ENCODE measurements at places on chromosomes 4 and X. TPM values are rescaled to one million over a fixed set of nuclear protein-coding genes. Genes with fewer than 3 reads are reported as not detected.

ZDHHC9 gene
- total RNA-seq, result 41.5 TPM

GRCh38 chr4:158080354-158080753 lies 92.5 kb downstream of the GASK1B start:
- no peak overlapping the region for H3K27ac ChIP-seq
- no peak for DNase-seq

DNA sequence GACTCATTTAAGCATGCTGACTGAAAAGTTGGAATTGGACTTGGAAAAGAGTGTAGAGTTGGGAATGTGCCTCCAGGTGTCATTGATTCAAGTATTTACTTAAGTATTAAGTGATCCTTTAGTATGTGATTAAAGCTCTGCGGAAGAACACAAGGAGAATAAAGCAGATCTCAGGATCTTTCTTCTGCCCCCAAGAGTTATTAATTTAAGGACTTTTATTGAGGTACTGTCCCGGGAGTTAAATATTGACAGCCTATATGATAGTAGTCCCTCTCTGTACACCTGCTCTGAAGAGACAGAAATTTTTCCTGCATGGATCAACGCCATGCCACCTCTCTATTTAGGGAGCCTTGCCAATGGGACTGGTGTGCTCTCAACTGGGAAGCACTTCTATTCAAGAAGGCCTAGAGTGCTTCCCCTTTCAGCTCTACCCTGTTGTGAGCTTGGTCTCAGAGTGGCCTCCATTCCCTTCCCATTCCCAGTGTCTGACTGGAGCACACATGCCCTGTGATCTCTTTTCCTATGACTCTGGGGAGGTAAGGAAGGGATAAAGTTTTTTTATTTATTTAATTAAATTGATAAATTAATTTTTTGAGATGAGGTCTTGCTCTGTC lies 75.9 kb downstream of the SHISA3 start:
- no peaks in the 10 kb centered on the region for H3K4me1 ChIP-seq
- H3K27me3 ChIP-seq, result no peaks in the 10 kb centered on the region
- DNase-seq, result no peak
- no peaks in the 10 kb centered on the region for H3K36me3 ChIP-seq

DNA sequence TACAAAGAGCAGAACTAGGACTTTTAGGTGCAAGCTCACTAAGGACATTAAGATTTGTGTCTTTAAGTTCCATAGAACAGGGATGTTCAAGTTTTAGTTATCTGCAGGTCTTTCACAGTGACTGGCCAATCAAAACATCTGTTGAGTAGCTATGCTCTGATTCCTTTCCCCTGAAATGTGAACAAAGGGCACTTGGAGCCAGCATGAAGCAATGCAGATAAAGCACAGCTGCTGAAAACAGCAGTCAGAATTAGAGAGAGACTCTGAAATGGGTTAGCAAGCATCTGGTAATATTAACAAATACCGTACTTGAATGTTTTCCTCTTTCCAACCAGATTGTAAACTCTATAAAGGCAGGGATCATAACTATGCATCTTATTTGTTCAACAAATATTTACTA lies 276.9 kb downstream of the RAB28 start:
- H3K4me3 ChIP-seq, result no peak overlapping the region
- H3K4me1 ChIP-seq, result no peaks in the 10 kb centered on the region
- H3K27me3 ChIP-seq, result no peaks in the 10 kb centered on the region
- no peak overlapping the region for H3K27ac ChIP-seq
- DNase-seq, result no peak

DNA sequence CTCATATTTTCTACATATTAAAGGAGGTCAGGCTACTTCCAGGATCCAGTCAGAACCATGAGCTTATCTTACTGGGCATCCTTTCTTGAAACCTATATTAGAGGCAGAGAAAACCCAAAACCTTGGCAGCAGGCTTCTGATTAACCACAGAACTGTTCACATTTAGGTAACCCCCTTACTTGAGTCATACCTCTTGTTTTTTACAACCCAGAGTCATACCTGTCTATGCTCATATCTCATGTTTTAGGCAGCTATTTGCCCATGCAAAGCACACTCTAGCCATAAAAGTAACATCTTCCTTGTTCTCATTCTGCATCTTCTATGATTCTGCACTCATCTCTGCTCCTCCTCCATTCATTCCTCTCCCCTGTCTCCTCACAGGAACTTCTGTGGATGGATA lies 138.0 kb upstream of the SMIM31 start:
- DNase-seq, result no peak
- H3K4me3 ChIP-seq, result no peak overlapping the region
- H3K27me3 ChIP-seq, result no peaks in the 10 kb centered on the region
- no peaks in the 10 kb centered on the region for H3K4me1 ChIP-seq
- H3K36me3 ChIP-seq, result no peaks in the 10 kb centered on the region

- no peaks in the 10 kb centered on the region for H3K4me1 ChIP-seq
- no peaks in the 10 kb centered on the region for H3K27me3 ChIP-seq
- peak overlapping the region; percentile 92 for H3K27ac ChIP-seq
- no peaks in the 10 kb centered on the region for H3K36me3 ChIP-seq
- peak; percentile 60 for DNase-seq
Measured at GRCh38 chr4:25913056-25913850, 767 bp upstream of the SMIM20 start.

UNC5C gene
- total RNA-seq, result 4.2 TPM

GRCh38 chr4:53720776-53721175 lies 129.5 kb upstream of the LNX1 start:
- no peaks in the 10 kb centered on the region for H3K27me3 ChIP-seq
- no peaks in the 10 kb centered on the region for H3K4me1 ChIP-seq
- no peaks in the 10 kb centered on the region for H3K36me3 ChIP-seq
- no peak for DNase-seq

GRCh38 chr4:81146466-81146865 lies 68.6 kb downstream of the PRKG2 start:
- no peaks in the 10 kb centered on the region for H3K36me3 ChIP-seq
- no peaks in the 10 kb centered on the region for H3K4me1 ChIP-seq
- no peak overlapping the region for H3K27ac ChIP-seq
- H3K4me3 ChIP-seq, result no peak overlapping the region
- H3K27me3 ChIP-seq, result no peaks in the 10 kb centered on the region
- no peak for DNase-seq

- no peak for DNase-seq
- no peaks in the 10 kb centered on the region for H3K36me3 ChIP-seq
- no peaks in the 10 kb centered on the region for H3K27me3 ChIP-seq
- H3K27ac ChIP-seq, result no peak overlapping the region
- H3K4me3 ChIP-seq, result no peak overlapping the region
Measured at GRCh38 chrX:10474510-10474909, 145.9 kb downstream of the MID1 start.

ANXA5 gene
- total RNA-seq, result 88.4 TPM

CXCL1 gene
- total RNA-seq, result 8.4 TPM

MAGEE2 gene
- 0.21 TPM for total RNA-seq

DNA sequence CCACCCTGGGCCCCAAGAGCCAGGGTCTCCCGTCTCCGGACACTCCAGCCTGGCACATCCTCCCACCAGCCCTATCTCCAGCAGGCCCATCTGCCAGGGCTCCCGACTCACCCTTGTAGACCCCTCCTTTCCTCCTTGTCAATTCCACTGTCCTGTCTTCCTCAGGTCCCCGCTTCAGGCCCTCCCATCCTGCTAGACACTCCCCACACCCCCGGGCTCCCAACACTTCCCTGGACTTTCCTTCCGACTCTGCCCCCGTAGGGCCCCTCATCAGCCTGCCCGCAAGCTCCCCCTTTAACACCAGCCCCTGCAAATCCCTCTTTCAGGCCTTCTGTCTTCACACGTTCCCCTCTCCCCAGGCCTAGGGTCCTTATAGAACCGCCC lies 1.1 kb downstream of the PRAF2 start:
- no peaks in the 10 kb centered on the region for H3K36me3 ChIP-seq
- H3K27ac ChIP-seq, result no peak overlapping the region
- H3K4me1 ChIP-seq, result no peaks in the 10 kb centered on the region
- H3K4me3 ChIP-seq, result peak overlapping the region; percentile 9

GRCh38 chr4:152500800-152501434 lies 35.0 kb downstream of the FBXW7 start:
- H3K27me3 ChIP-seq, result no peaks in the 10 kb centered on the region
- H3K27ac ChIP-seq, result no peak overlapping the region
- no peak overlapping the region for H3K4me3 ChIP-seq
- no peaks in the 10 kb centered on the region for H3K36me3 ChIP-seq

DNA sequence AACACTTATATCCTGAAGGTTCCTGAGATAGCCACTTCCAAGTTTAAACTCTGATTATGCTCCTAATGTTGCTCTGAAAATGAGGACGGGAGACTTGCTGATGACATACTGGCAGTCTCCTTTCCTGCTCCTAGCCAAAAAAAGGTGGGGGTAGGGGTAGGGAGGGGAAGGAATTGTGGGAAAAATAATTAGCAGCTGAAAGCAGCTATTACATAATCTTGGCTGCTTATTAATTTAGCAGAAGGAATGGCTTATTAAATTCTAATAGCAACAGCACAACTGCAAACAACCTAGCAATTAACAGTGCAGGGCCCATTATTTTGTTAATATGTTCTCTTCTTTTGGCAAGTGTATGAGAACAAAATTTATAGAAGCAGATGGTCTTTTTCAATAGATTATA lies 2.0 kb upstream of the AP1S2 start:
- no peak overlapping the region for H3K27ac ChIP-seq
- H3K4me1 ChIP-seq, result peaks cover 4% of the 10 kb centered on the region
- no peaks in the 10 kb centered on the region for H3K36me3 ChIP-seq
- H3K4me3 ChIP-seq, result no peak overlapping the region

DNA sequence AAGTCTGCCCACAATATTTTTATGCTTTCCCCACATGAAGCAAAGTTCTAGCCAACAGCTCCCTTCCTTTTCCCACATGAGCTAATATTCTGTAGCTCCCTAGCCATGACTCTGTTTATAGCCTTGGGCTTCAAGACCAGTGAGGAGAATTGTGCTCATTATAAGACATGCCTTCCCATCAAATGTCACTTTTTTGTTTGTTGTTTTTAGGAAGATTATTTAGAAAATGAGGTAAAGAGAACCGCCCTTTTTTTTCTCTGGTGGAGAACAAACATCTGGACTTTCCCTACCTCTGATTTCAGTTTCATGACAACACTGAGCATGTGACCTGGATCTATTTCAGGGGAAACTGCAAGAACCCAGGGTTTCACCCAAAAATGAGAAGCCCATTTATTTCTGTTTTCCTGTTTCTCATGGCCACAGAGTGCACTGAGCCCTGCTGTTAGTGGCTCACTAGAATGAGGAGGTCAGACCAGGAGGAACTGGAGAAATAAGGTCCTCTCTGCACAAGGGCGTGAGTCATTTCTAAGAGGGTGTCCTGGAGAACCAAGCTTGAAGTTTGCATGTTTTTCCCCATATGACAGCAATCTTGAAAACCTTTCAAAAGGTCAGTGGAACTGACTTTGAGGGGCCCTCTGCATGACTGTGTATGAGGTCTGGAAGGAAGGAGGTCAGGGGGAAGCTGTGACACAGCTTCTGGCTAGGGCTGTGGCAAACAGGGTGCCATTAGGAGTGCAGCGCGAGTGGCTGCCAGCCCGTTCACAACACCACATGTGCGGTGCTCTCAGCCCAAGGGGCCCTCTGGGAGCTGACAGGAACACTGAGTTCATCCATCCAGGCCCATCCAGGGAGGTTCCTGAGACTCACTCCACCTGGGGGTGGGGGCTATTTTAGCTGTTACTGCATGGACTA lies 55.2 kb downstream of the CHST7 start:
- no peaks in the 10 kb centered on the region for H3K4me1 ChIP-seq
- H3K27ac ChIP-seq, result peak overlapping the region; percentile 27
- no peak overlapping the region for H3K4me3 ChIP-seq
- no peaks in the 10 kb centered on the region for H3K27me3 ChIP-seq
- H3K36me3 ChIP-seq, result no peaks in the 10 kb centered on the region
- DNase-seq, result no peak

TLR7 gene
- total RNA-seq, result 0.27 TPM

DNA sequence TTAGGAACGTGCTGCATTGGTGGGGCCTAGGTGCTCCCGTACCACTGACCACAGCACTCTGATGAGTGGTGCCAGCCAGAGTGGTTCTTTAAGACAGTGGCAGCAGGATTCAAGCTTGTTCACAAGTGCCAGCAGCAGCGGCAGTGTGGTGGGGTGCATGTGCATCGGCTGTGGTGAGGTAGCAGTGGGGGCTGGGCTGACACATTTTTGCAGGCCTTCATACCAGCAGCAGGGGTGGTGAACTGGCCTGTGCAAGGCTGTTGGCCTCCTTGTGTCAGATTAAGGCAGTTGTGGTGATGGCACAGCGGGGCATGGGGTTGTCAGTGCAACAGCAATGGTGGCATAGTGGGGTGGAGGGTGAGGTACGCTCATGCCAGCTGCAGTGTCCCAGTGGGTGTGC lies 131.4 kb downstream of the PABPC4L start:
- H3K27me3 ChIP-seq, result no peaks in the 10 kb centered on the region
- no peak overlapping the region for H3K27ac ChIP-seq
- H3K36me3 ChIP-seq, result no peaks in the 10 kb centered on the region
- H3K4me3 ChIP-seq, result no peak overlapping the region

- H3K27me3 ChIP-seq, result no peaks in the 10 kb centered on the region
- no peak for DNase-seq
- no peak overlapping the region for H3K27ac ChIP-seq
- H3K4me1 ChIP-seq, result no peaks in the 10 kb centered on the region
- no peaks in the 10 kb centered on the region for H3K36me3 ChIP-seq
- H3K4me3 ChIP-seq, result no peak overlapping the region
Measured at GRCh38 chrX:68660746-68661145, 13.3 kb downstream of the STARD8 start.

DCLK2 gene
- total RNA-seq, result 3.9 TPM

- DNase-seq, result no peak
- H3K4me1 ChIP-seq, result no peaks in the 10 kb centered on the region
- no peaks in the 10 kb centered on the region for H3K36me3 ChIP-seq
- no peak overlapping the region for H3K27ac ChIP-seq
- H3K4me3 ChIP-seq, result no peak overlapping the region
Measured at GRCh38 chrX:47507153-47507867, 24.3 kb upstream of the ZNF41 start.

HTN1 gene
- total RNA-seq, result not detected

GRCh38 chr4:80207172-80207583 lies 9.9 kb downstream of the PRDM8 start:
- DNase-seq, result no peak
- no peak overlapping the region for H3K4me3 ChIP-seq
- no peaks in the 10 kb centered on the region for H3K36me3 ChIP-seq
- H3K27ac ChIP-seq, result no peak overlapping the region
- peaks cover 4% of the 10 kb centered on the region for H3K27me3 ChIP-seq

HOPX gene
- 1.5 TPM for total RNA-seq

DNA sequence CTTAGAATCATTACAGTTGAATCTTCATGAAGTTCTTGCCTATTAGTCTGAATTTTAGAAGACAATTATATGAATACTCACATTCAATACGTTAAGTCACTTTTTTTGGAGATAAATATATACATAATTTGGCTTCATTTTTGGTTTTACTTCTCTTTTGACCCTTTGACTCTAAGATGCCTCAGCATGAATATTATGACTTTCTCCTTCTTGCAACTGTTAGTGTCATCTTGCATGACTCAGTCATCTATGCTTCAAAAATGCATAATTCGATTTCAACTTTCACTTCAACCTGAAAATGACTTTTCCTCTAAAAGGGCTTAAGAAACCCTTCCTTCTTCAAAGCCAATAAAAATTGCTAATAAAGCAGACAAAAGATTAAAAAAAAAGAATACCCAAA lies 1427.5 kb downstream of the ADGRL3 start:
- no peaks in the 10 kb centered on the region for H3K27me3 ChIP-seq
- no peaks in the 10 kb centered on the region for H3K4me1 ChIP-seq
- H3K36me3 ChIP-seq, result no peaks in the 10 kb centered on the region
- H3K27ac ChIP-seq, result no peak overlapping the region

- H3K27ac ChIP-seq, result no peak overlapping the region
- no peak overlapping the region for H3K4me3 ChIP-seq
- H3K4me1 ChIP-seq, result no peaks in the 10 kb centered on the region
- H3K36me3 ChIP-seq, result no peaks in the 10 kb centered on the region
- no peak for DNase-seq
Measured at GRCh38 chr4:14294611-14295010, 667.1 kb upstream of the BOD1L1 start.

LUZP4 gene
- total RNA-seq, result not detected

RELL1 gene
- total RNA-seq, result 48.2 TPM
